ENCODE measurements at places on chromosomes 11 and 22. TPM values are rescaled to one million over a fixed set of nuclear protein-coding genes. Genes with fewer than 3 reads are reported as not detected.

GCAT gene
- total RNA-seq = 28.9 TPM

SCGB2A2 gene
- total RNA-seq = not detected

CHRNA10 gene
- 2.7 TPM for total RNA-seq

EI24 gene
- total RNA-seq = 61.7 TPM

OR52I2 gene
- total RNA-seq = not detected

DNA sequence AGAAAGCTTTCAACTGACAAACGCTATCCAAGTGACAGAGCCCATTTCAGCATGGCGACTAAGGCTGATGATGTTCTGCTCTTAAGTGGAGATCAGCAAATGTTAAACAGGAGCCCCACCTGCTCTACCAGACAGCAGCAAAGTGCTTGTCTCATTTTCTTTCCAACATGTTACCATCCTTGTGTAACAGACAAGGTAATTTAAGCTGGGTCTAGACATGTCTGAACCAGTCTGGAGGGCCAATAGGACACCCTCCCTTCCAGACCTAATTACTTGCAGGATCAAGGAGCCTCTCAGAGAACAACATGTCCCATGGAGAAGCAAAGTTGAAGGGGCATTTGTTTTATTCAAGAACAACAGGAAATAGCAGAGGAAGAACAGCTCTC lies 3.9 kb upstream of the LMO2 start:
- DNase-seq = no peak
- no peak overlapping the region for H3K4me3 ChIP-seq
- peaks cover 68% of the 10 kb centered on the region for H3K27me3 ChIP-seq
- H3K27ac ChIP-seq = no peak overlapping the region
- peaks cover 15% of the 10 kb centered on the region for H3K4me1 ChIP-seq

DNA sequence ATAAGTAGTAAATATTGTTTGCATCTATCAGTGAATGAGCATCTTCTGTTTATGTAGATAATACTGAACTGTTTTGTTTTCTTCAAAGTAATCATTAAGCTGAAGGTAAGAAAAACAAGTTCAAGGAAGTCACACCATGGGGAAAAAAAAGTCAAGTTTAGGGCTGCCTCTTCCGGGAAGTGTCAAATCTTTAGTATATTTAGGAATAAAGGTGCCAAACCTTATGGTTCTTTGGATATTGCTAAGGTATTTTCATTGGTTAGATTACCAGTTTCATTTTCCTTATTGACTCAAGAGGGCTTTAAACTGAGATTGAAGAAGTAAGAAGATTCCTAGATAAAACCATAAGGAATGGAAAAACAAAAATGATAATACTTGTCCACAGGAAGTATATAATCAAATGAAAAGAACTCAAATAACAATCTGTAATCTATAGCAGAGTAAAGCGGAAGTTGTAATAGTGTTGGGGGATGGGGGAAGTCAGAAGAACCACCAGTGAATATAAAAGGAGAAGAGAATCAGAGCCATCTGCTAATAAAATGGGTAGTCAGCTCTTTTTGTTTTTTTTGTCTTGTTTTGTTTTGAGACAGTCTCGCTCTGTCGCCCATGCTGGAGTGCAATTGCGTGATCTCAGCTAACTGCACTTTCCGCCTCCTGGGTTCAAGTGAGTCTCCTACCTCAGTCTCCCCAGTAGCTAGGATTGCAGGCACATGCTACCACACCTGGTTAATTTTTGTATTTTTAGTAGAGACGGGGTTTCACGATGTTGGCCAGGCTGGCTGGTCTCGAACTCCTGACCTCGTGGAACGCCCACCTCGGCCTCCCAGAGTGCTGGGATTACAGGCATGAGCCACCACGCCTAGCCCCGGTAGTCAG lies 2.3 kb downstream of the ATM start:
- H3K27me3 ChIP-seq = no peaks in the 10 kb centered on the region
- H3K4me3 ChIP-seq = no peak overlapping the region
- peak; percentile 79 for DNase-seq
- peaks cover 46% of the 10 kb centered on the region for H3K4me1 ChIP-seq
- peaks cover 27% of the 10 kb centered on the region for H3K36me3 ChIP-seq

GRCh38 chr11:46435679-46436078 lies 44.1 kb upstream of the CHRM4 start:
- DNase-seq = no peak
- H3K36me3 ChIP-seq = peaks cover 19% of the 10 kb centered on the region
- no peak overlapping the region for H3K4me3 ChIP-seq
- no peaks in the 10 kb centered on the region for H3K27me3 ChIP-seq

GRCh38 chr11:15867871-15868270 lies 488.5 kb downstream of the SOX6 start:
- H3K27me3 ChIP-seq = no peaks in the 10 kb centered on the region
- no peaks in the 10 kb centered on the region for H3K4me1 ChIP-seq
- no peak overlapping the region for H3K27ac ChIP-seq
- DNase-seq = no peak
- no peaks in the 10 kb centered on the region for H3K36me3 ChIP-seq

DNA sequence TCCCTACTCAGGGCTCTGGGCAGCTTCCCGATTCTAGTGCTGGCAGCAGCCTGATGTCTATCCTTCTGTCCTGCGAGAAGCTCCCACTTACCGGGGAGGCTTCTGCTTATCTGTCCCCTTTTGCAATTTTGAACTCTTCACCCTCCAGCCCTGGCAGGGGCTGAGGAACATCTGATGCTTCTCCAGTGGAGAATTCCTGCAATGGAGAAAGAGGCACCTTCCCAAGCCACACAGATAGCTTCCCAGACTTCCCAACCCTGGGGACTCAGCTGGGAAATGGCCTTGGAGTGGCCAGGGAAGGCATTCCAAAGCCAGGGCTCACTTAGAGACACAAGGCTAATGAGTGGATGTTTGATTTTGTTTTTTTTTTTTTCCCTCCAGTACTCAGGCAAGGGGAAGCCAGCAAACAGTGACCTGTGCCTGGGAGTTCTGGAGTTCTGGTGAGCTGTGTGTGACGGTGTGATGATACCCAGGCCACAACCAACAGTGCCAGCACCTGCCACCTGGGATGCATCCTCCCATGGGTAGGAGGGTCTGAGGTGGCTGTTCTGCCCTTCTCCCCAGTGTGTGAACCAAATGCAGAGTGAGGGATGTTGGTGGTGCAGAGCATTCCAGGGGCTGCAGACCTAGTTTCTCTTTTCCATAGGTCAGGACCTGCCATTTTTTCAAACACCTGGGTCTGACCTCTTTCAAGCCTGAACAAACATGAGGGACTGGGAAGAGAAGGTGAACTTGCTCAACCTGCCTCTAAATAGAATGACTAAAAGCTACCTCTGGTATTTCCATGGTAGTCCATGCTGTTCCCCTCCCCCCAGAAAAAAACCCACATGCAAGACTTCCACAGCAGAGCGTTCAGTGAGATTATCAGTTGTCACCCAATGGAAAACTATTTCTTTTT lies 95.1 kb downstream of the CCDC81 start:
- peaks cover 1% of the 10 kb centered on the region for H3K36me3 ChIP-seq
- H3K4me1 ChIP-seq = peaks cover 8% of the 10 kb centered on the region
- H3K27me3 ChIP-seq = no peaks in the 10 kb centered on the region
- no peak overlapping the region for H3K27ac ChIP-seq
- no peak overlapping the region for H3K4me3 ChIP-seq

GRCh38 chr11:88523386-88524071 lies 186.0 kb upstream of the CTSC start:
- H3K36me3 ChIP-seq = no peaks in the 10 kb centered on the region
- no peak overlapping the region for H3K4me3 ChIP-seq
- H3K27me3 ChIP-seq = peaks cover 9% of the 10 kb centered on the region

DNA sequence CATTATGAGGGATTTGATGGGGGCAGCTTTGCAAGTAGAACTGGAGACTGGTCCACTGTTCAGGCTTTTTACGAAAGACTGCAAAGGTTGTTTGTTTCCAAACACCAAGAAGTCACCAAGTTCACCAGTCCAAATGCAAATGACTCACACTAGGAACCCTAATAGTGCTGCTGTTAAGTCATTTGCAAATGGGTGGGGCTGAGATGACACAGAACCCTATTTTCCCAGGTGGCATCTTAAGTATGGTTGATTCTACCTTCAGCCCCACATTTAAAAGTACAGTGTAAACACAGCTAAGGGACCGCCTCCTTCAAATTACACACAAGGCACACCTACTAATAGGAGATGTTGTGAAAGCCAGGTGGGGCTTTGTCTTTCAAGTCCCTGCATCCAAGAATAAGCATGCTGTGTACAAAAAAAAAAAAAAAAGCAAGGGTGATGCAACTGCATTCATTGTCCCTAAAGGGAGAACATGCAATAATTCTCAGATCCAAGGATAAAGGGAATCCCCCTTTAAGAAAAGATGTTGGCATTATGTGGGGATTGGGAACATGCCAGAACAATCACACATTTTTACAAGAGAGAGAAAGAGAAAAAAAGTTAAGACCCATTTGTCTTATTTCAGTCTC lies 27.3 kb downstream of the BDNF start:
- H3K36me3 ChIP-seq = no peaks in the 10 kb centered on the region
- H3K4me1 ChIP-seq = no peaks in the 10 kb centered on the region
- no peak for DNase-seq
- H3K27me3 ChIP-seq = no peaks in the 10 kb centered on the region
- H3K27ac ChIP-seq = no peak overlapping the region

GRCh38 chr11:128022007-128022368 lies 565.4 kb downstream of the ETS1 start:
- peaks cover 7% of the 10 kb centered on the region for H3K4me1 ChIP-seq
- peak; percentile 65 for DNase-seq
- no peaks in the 10 kb centered on the region for H3K36me3 ChIP-seq
- H3K4me3 ChIP-seq = no peak overlapping the region

- peak overlapping the region; percentile 73 for H3K27ac ChIP-seq
- peaks cover 16% of the 10 kb centered on the region for H3K4me1 ChIP-seq
- no peak overlapping the region for H3K4me3 ChIP-seq
- DNase-seq = peak; percentile 65
These were observed 6.4 kb downstream of the STARD10 start for GRCh38 chr11:72787216-72788104.

DNA sequence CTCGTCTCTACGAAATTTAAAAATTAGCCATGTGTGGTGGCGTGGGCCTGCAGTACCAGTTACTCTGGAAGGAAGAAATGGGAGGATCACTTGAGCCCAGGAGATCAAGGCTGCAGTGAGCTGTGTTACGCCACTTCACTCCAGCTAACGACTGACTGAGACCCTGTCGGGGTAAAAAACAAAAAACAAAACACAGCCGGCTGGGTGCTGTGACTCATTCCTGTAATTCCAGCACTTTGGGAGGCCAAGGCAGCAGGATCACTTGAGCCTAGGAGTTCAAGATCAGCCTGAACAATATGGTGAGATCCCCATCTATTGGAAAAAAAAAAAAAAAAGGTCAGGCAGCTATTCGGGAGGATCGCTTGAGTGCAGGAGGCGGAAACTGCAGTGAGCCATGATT lies 2.4 kb downstream of the PAFAH1B2 start:
- peaks cover 32% of the 10 kb centered on the region for H3K4me1 ChIP-seq
- no peak for DNase-seq
- peaks cover 5% of the 10 kb centered on the region for H3K27me3 ChIP-seq
- H3K4me3 ChIP-seq = peak overlapping the region; percentile 97
- H3K27ac ChIP-seq = no peak overlapping the region

DNA sequence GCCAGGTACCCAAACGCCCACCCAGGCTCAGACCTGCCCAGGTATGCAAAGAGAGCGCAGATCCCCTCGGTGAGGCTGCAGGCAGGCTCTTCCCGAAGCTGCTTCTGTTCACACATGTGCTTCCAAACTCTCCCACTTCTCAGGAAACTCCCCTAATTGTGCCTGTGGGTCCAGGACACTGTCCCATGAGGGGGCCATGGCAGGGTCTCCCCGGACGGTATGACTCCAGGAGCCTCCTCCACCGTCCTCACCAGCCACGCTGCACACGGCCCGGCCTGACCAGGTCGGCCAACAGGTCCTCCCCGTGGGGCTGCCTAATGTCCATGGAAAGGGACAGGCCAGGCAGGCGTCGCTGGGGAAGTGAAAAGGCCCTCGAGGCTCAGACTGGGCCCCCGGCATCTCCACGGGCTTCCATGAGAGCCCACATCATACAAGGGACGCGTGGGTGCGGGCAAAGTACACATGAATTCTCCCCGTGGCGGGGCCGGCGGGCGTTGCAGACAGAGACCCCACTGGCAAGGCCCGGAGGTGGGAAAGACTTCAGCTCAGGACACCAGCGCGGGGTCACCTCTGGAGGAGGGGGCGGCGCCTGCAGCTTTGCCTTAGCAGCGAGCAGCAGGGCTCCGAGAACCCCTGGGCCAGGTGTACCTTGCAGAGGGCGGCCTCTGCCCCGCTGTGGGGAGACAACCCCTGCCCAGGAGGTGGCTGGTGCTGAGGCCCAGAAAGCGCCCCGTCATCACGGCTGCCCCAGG lies 526.1 kb downstream of the BRD1 start:
- H3K27ac ChIP-seq = no peak overlapping the region
- H3K4me1 ChIP-seq = no peaks in the 10 kb centered on the region
- H3K36me3 ChIP-seq = no peaks in the 10 kb centered on the region

GRCh38 chr11:57214494-57214893 lies 22.6 kb downstream of the APLNR start:
- no peak overlapping the region for H3K27ac ChIP-seq
- no peak for DNase-seq
- no peak overlapping the region for H3K4me3 ChIP-seq
- H3K4me1 ChIP-seq = no peaks in the 10 kb centered on the region
- peaks cover 3% of the 10 kb centered on the region for H3K27me3 ChIP-seq

DNA sequence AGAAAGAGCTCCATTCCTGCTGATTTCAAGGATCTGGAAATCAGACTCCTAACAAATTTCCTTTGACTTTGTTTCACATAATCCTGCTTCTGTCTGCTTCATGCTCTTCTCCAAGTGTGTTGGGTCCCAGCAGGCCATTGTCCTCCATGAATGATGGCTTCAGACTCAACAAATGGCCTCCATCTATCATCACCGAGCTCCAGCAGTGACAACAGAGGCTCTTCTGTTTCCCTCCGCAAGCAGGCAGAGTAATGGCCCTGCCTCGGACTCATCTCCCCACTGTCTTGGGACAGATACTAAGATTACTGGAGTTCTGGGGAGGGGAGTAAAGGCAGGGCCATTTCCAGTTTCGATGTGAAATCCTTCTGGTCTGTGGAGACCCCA lies 127.3 kb downstream of the TENM4 start:
- H3K27me3 ChIP-seq = no peaks in the 10 kb centered on the region
- H3K36me3 ChIP-seq = no peaks in the 10 kb centered on the region
- no peak overlapping the region for H3K27ac ChIP-seq
- no peak for DNase-seq
- no peak overlapping the region for H3K4me3 ChIP-seq
- no peaks in the 10 kb centered on the region for H3K4me1 ChIP-seq

DNA sequence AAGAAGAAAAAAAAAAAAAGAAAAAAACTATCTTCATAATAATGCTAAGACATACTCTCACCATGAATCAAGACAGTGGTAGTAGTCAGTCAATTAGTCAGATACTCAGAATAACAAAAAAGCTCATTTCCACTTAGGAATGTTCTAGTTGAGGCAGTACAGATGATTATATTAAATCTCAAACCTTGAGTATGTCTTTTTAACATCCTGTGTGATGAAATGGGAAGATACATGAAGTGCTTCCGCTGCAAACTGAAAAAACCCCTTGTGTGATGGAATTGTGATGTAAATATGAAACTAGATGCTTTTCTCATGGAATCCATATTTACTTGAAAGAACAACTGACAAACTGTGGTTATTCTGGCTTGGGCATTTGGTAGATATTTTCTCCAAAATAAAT lies 13.7 kb downstream of the AMOTL1 start:
- DNase-seq = no peak
- H3K36me3 ChIP-seq = no peaks in the 10 kb centered on the region
- H3K4me3 ChIP-seq = no peak overlapping the region
- peaks cover 15% of the 10 kb centered on the region for H3K4me1 ChIP-seq

- H3K27ac ChIP-seq = peak overlapping the region; percentile 82
- H3K27me3 ChIP-seq = no peaks in the 10 kb centered on the region
- DNase-seq = no peak
- H3K4me3 ChIP-seq = no peak overlapping the region
- peaks cover 21% of the 10 kb centered on the region for H3K4me1 ChIP-seq
- H3K36me3 ChIP-seq = peaks cover 53% of the 10 kb centered on the region
These were observed 18.0 kb downstream of the SDHAF2 start for GRCh38 chr11:61447601-61448551.

Measured in activated CD4-positive, alpha-beta T cell treated with anti-CD3 and anti-CD28 coated beads, Interleukin-2, amount 10 ng/mL, durations not matched to agents 24 days and 14 days (primary cell).